Umbilical cord (tissue), 2 donors: ENCODE measurements at places on chromosomes 13 and 19.

DNA sequence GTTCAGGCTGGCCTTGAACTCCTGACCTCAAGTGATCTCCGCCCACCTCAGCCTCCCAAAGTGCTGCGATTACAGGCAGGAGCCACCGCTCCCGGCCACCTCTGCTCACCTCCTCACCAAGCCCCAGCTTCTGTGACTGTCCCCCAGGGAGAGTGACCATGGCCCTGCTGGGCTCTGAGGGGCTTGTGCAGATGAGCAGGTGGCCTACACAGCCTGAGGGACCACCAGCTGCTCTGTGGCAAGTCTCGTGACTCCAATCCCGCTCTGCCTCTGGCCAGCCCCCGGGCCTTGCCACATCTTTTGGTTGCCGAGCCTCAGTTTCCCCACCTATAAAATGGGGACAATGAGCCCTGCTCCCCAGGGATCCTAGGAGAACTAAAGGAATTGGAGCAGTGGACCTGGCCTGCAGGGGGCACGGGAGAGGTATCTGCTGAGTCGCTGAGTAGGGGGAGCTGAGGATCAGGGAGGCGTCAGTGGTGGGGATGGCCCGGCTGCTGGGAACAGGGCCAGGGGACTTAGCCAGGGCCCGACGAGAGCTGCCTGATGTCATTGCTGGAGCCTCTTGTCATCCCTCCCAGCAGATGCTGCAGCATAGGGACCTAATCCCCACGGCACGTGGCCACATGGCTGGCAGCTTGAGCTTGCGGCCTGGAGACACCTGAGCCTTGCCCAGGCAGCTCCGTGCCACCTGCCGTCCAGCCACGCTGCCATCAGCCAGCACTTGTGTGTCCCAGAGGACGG, 74.7 kb downstream of the GADD45B start:
- peak; percentile 52 for DNase-seq

DNA sequence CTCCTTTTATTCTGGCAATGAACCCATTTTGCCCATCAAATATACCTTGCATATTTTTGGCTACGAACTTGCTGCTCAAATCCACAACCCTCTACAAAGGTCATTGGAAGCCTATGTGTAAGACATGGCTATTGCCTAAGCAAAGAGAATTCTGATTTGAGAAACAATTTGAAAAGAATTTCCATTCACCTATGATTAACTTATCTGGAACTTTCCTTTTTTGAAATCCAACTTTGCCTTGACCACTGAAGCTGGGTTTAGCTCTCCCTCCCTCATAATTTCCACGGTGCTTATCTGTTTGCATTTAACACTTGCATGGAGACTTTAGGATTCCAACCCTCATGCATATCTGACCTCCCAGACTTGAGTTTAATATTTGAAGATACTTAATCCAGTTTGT, 1514.7 kb upstream of the SLC10A2 start:
- no peak for DNase-seq

GRCh38 chr13:38430796-38431195, 81.1 kb downstream of the UFM1 start:
- DNase-seq = no peak

GRCh38 chr19:48629599-48630295, 7.4 kb downstream of the DBP start:
- no peak for DNase-seq

DNA sequence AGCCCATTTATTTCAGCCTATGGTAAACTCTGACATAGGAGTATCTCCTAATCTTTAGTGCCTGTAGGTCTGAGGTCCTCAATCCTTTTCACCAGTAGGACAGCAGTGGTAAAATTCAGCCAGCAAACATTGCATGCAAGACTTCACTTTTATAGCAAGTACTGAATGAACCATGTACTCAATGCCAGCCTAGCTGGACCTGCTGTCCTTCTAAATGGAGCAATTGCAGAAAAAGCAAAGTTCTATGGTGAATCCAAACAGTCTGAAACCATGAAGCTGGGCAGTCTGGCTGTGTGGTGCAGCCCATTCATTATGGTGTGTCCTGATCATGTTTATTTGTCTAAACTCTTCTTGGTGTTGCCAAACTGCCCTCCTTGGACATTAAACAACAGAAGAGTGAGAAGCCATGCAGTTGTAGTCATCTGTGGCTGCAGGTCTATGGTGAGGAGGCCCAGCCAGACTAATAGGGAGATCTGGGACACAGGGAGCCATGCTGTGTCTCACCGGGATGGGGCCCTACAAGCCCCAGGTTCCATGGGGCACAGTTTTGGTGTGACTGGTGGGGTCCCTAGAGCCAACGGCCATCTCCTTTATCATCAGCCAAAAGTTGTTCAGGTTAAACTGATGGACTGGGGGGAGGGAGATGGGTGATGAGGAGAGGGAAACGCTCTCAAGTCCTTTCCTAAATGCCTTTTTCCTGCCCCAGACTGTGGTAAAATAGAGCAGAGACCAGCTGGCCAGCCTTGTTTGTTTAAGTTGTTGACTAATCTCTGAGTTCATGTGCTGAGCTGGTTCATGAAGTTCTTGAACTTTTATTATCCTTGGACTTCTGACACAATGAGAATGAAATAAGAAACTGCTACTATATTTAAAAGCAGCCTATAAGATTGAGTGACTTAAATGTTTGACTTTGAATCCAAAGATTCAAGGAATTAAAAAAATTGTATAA, 20.6 kb upstream of the TNFSF11 start:
- no peak for DNase-seq

- DNase-seq = peak; percentile 21
Measured at GRCh38 chr13:39451860-39452301, 151.1 kb downstream of the LHFPL6 start.

GRCh38 chr13:111645198-111645597, 324.8 kb downstream of the TEX29 start:
- no peak for DNase-seq

GRCh38 chr19:22628401-22628800, 5.7 kb upstream of the ZNF492 start:
- DNase-seq = no peak

- no peak for DNase-seq
Measured at GRCh38 chr13:32877491-32877890, 138.7 kb upstream of the KL start.

DNA sequence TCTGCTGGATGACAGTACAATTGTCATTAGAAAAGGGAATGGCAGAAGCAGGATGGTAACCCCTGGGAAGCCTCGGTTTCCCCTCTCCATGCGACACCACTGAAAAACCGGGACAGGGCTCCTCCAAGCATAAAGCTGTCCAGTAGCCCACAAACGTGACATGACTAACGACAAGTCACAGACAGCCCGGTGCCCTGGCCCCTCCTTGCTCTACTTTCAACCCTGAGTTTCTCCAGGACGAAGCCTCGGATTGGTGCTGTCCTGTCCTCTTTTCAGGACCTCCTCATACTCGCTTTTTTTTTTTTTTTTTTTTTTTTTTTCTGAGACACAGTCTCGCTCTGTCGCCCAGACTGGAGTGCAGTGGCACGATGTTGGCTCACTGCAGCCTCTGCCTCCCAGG, 16.3 kb downstream of the DPP9 start:
- no peak for DNase-seq

DNA sequence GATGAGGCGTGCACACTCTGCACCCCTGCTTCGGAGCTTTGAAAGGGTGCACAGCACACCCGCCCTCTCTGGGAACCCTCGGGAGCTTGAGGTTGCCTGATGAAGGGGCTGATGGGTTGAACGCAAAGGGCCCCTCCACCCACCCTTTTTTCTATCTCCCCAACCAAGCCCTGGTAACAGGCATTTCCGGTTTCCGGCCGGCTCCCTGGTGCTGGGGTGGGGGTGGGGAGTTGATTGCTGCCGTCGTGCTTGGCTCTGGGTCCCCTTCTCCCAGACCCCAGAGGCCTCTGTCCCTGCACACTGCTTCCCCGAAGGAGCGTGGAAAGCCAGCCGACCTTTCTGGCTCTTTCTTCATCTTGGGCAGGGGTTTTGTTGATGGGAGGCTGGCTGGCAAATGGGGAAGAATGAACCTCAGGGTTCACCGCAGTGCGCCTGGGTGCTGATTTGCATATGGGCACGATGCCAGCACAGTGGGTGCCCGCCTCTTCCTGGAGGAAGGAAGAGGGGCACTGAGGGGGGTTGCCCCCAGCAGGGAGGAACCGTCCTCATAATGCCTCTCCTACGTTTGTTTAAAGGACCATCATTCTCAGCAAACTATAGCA, 29.1 kb downstream of the VAV1 start:
- DNase-seq = peak; percentile 57
